ENCODE measurements at places on chromosomes 5 and 9.
A peak's percentile ranks its signal among the peaks of the same experiment; 100 is the strongest.

- no peak for DNase-seq
Measured at GRCh38 chr5:2832394-2832793, 80.9 kb upstream of the IRX2 start.

GRCh38 chr5:105836268-105836667 is 1834.5 kb downstream of the EFNA5 start:
- no peak for DNase-seq

DNA sequence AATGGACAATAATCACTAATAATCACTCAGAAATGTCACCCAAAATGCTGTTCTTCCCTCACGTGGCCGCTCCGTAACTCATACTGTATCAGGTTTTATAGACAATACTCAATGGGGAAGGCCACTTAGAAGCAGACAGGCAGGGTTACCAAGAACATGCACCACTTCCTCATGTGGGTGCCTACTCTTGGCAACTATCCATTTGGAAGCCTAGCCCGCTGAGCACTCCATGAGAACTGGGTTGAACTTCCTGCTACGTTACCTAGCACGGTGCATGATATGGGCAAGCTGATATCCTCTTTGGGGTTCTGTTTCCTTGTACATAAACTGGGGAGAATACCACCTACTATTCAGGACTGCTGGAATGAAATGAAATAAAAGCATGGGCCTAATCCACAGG is 14.3 kb downstream of the DAP start:
- DNase-seq = no peak

DNA sequence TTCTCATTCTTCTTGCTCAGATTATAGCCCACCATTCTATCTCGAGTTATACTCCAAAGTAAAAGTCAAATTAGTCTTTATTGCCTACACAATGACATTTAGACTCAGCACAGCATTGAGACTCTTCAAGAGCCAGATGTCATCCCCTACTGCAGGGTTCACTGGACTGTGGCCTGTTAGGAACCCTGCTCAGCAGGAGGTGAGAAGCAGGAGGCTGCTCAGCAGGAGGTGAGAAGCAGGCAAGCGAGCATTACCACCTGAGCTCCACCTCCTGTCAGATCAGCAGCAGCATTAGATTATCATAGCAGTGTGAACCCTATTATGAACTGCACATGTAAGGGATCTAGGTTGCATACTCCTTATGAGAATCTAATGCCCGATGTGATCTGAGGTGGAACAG is 12.7 kb upstream of the LIFR start:
- no peak for DNase-seq

DNA sequence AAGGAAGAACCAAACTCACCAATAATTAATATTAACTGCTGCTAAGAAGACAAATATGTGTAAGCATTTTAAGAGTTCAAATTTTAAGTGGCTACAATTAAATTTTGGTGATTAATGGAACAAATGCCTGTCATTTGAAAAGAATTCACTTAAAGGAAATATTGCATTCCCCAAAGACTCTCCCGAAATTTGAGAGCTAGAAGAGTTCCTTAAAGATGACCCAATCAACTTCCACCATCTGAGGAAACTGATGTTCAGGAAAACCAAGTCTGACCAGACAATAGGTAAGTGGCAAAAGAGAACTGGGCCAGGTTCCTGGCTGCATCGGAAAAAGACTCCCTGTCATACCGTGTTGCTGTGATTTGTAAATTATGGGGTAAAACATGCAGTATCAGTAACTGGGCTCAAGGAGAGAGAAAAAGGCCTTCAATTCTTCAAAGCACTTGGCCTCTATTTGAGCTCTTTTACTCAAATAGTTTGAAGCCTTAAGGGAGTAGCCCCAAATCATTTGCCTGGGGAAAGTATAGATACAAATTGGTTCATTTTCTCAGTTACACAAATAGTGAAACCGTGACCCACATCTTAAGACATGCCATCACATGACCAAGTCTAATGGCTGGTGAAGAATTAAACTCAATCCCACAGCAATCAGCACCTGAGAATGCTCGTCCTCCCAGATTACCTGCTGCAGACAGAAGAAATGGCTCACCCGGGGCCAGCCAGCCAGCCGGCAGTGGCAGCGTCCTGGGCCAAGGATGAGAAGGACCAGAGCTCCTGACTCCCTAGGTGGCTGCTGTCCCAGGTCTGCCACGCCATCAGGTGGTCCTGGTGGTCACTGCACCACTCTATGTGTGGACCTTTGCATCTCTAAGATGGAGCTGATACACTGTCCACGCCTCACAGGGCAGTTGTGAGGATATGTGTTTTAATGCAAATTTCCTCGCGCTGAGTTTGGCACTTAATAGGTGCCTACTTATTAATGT is 162.9 kb downstream of the TTLL11 start:
- no peak for DNase-seq

GRCh38 chr5:10652606-10653005 is 88.7 kb downstream of the ANKRD33B start:
- DNase-seq = no peak

DNA sequence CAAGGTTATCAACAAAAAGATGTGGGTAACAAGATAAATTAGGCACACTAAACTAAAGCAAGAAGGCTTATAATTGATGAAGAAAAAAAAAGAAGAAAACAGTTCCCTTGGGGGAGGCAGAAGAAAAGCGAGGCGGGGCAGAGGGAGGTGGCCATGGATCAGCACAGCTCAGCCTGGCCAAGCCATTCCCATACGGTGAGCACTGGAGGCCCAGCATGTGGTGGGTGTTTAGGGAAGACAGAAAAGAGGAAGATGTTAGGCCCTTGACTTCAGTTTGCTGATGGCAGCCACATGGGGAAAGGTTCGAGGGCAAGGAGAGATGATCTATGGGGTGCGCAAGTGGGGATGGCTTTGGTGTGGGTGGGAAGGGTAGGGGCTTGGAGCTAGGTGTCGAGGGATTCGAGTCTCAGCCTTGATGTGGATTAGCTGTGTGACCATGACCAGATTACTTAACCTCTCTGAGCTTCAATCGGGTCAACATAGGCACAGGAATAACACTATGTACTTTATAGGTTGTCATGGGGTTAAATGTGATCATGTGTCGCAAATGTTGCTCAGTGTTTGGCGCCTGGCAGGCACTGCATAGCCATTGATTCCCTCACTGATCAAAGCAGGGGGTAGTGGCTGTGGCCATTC is 10.3 kb upstream of the STC2 start:
- no peak for DNase-seq

DNA sequence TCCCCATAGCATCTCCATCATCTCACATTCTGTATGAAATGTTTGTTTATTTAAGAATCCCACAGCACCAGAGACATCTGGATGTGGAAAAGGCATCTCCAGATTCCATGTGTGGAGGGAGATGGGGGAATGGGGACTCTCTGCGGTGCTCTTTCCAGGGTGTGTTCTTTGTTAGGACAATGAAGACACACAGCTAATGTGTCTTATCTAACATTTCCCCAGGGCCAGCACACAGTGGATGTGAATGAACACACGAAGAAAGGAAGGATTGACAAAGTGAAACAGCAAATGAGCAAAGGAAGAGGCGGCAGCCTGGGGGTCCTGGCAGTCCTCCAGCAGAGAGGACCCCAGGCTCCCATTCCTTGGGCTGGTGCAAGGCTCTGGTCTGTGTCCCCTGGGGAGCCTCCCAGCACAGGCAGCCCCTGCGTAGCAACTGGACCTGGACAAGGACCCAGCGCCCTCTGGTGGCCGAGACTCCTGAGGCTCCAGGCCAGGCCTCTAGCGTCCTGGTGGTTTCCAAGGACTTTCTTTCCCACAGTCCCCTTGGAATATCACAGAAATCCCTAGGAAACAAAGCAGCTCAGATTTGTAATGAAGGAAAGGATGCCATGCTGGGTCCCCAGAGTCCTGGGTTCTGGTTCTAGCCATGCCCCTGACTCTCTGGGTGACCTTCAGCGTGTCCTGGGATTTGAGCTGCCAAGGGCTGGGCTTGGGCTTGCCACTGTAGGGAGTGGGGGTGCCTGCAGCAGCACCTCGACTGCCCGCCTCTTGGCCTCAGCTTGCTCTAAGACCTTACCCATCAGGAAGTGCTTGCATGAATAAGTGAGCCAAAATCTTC is 3.5 kb upstream of the PDLIM7 start:
- peak; percentile 88 for DNase-seq

DNA sequence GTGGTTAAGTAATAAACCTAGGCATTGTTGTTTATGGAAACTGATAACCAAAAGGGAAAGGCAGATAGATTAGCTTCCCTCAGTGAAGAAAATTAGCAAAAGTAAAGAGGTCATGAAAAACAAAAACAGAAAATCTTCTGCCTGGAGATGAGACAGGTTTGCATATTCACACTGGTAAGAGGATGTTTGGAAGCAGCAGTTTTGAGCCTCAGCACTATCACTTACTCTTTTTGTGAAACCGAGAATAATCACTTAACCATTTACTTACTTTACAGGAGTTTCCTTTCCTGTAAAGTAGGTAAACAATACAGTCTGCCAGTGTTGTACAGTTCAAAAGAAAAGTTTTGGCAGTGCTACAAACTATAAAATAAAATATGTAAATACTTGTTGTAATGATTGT is 35.5 kb upstream of the EMB start:
- DNase-seq = no peak

GRCh38 chr5:27312291-27312893 is 274.0 kb upstream of the CDH9 start:
- DNase-seq = no peak

GRCh38 chr5:107538331-107538730 is 132.4 kb downstream of the EFNA5 start:
- DNase-seq = no peak

GRCh38 chr9:133144142-133144903 is 19.4 kb downstream of the GBGT1 start:
- DNase-seq = peak; percentile 85

DNA sequence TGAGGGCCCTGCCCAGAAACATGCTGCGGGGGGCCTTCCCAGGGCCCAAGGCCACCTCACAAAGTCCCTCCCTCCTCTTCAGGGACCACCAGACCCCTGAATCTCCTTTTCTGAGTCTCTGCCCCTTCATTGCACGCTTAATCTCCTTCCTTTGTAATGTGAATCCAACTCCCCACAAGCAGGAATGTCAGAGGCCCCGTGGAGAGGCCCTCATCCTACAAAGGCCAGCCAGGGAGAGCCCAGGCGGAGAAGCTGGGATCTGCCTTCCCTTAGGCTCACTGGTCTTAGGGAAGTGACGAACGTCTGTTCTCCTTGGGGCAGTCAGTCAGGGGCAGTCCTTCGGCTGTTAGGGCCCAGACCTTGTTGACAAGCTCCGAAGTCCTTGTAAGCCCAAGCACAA is 2.3 kb downstream of the SMIM33 start:
- no peak for DNase-seq

DNA sequence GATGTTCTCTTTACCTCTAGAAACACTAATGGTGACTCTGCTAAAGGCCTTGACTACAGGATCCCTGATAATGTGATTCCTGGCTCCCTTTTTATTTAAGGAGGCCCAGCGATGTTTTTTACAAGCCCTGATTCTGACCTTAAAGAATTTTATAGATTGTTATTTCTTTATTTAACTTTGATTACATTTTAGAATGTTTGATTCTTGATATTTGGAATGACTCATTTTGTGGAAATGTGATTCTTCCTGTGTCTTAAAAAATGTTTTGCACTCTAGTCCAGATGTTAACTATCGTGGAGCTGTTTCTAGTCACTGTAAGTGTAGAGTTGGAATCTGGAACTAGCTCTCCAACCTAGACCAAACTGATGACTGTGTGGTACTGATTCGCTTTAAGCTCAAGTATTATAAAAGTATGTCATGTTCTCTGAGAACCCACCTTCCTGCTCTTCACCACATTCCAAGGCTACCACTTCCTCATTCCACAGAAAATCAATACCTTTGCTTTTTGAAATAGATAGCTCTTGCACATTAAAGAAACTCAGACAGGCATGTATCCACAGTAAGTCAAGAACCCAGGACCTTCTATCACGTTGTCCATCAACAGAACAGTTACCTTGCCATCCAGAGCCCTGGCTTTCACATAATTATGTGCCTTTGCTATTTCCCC is 65.2 kb downstream of the JMY start:
- peak; percentile 66 for DNase-seq

- no peak for DNase-seq
Measured at GRCh38 chr5:64397552-64397951, 108.3 kb upstream of the RGS7BP start.

DNA sequence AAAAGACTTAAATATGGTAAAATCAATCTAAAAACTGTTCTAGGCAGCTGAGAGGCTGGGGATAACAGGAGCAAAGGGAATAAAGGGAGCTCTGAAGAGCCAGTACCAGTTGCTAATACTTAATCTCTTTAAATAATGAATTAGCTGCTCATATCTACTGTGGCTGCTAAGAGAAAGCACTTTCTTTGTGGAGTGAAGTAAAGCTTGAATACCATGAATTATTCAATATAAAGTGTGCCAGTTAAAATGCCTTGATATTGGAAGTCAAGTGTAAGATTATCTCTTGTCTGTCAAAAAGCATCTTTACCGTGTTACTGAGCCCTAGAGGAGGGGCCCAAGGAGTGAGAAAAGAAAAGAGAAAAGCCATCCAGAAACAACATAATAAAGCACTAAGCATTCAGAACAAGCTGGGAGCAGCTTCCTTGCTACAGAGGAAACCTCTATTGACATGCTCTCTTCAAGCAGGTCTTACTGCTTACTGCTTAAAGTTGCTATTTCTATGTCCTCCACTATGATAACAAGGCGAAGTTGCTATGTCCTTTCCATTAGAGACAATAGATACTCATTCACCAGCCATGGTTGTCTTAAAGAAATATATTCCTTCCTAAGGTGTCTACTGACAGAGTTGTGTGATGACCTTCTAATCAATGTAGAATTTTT is 297.4 kb downstream of the CETN3 start:
- no peak for DNase-seq

- DNase-seq = peak; percentile 45
Measured at GRCh38 chr5:85293145-85293785, 908.6 kb upstream of the EDIL3 start.

GRCh38 chr5:132830436-132831094 is at the start of gene SHROOM1:
TSS of gene SHROOM1 (minus strand) at chr5:132830647. CDS start at chr5:132826140, 4,507 bp downstream.
- peak; percentile 68 for DNase-seq

DNA sequence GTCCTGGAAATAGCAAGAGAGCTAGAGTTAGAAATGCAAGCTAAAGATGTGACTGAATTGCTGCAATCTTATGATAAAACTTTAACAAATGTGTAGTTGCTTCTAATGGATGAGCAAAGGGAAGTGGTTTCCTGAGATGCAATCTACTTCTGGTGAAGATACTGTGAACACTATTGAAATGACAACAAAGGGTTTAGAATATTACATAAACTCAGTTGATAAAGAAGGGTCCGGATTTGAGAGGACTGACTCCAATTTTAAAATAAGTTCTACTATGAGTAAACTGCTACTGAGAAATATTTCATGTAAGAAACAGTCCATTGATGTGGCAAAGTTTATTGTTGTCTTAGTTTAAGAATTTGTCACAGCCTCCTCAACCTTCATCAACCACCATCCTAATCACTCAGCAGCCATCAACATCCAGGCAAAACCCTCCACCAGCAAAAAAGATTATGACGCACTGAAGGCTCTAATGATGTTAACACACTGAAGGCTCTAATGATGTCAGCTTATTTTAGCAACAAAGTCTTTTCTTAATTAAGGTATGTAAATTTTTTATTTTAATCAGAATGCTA is 376.2 kb downstream of the CDH10 start:
- no peak for DNase-seq

GRCh38 chr9:111187376-111187775 is 142.6 kb downstream of the OR2K2 start:
- DNase-seq = no peak
